ENCODE measurements at places on chromosomes 11 and 22.

DNA sequence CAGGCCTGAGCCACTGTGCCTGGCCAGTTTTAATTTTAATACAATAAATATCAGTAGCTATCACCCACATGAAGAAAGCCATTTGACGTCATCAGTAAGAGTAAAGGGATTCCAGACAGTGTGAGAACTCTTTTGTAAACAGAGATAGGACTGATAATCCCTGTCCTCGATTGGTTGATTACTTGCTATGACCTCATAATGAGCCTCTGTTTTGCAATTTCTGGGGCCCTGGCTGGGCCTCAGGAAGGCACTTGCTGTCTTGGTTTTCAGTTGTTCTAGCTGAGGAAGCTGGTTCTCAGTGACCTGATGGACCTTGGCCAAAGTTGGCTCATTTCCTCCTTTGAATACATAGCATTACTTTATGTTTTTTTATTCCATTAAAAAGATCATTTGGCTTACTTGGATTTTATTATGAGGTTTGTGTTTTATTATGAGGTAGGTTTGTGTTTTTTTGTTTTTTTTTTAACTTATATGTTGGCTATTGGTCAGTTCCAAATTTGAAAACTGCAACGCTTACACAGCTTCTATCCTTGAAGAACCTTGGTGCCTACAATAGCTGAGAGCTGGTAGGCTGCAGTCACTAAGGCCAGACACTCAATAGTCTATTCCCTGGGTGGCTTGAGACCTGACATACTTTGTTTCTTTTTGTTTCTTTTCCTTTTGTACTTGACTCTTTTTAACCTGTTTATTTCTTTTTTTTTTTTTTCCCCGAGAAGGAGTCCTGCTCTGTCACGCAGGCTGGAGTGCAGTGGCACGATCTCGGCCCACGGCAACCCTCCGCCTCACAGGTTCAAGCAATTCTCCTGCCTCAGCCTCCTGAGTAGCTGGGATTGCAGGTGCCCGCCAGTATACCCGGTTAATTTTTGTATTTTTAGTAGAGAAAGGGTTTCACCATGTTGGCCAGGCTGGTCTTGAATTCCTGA is 20.0 kb downstream of the MARK2 start:
- ATAC-seq, result no peak

DNA sequence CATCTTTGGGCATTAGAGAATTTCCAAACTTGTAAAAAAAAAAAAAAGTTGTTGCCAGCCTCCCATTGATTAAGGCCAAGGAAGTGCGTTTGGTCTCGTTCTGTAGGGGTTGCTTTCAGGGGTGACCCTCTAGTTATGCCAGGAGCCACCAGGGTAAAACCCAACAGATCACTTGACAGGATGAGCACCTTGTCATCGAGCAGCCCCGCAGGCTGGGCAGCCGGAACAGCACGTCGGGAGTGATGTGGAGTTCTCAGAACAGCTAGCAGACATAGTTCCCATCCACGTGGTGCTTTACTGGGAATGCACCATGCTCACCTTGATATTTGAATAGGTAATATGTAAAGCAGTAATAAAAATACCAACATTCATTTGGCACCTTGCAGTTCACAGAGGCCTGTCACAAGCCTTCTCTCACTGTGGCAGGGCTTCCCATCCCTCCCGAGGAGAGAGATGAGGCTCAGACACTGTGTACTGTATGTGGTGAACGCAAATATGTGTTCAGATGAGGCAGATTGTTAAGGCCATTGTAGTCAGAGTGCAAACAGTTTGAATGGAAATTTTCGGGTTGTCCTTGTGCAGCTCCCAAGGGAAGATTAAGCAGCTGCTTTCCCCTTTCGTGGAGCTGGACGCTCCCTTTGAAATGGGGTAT is 70.9 kb upstream of the SORL1-AS1 start:
- ATAC-seq, result no peak

DNA sequence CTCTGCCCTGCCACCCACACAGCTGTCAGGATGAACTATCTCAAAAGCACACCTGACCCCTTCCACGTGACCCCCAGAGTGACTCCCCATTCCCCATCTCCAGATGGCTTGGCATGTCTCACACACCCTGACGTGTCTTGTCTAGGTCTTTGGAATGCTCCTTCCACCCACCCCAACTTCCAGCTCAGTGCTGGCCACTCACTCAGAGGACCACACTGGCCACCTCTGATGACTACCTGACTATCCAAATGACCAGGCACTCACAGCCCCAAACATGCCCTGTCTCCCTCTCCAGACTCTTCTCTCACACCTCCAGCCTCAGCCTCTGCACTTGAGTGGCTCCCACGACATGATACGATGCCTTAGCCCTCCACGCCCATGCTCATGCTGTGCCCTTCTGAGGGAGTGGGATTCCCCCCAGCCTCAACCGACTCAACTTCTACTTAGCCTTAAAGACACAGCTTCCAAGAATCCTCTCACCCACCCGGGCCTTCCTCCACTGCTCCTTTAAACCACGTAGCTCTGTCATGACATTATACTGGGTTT is 259.4 kb downstream of the BUD13 start:
- no peak for ATAC-seq

- no peak for ATAC-seq
Measured at GRCh38 chr22:43173976-43174720, 12.8 kb downstream of the TTLL12 start.

DNA sequence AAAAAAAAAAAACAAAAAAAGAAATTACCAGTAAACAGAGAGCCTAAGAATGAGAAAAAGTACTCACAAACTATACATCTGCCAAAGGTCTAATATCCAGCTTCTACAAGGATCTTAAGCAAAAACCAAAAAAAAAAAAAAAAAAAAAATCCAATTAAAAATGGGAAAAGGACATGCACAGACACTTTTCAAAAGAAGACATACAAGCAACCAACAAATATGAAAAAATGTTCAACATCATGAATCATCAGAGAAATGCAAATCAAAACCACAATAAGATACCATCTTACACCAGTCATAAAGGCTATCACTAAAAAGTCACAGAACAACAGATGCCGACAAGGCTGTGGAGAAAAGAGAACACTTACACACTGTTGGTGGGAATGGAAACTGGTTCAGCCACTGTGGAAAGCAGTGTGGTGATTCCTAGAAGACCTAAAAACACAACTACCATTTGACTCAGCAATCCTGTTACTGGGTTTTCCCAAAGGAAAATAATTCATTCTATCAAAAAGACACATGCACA is 18.3 kb downstream of the MS4A6A start:
- no peak for ATAC-seq

Measured in SK-N-SH treated with all-trans-retinoic acid at 6 μM for 48 hours (cell line).